WTC11 (cell line): ENCODE measurements at places on chromosomes 12 and 14.

DNA sequence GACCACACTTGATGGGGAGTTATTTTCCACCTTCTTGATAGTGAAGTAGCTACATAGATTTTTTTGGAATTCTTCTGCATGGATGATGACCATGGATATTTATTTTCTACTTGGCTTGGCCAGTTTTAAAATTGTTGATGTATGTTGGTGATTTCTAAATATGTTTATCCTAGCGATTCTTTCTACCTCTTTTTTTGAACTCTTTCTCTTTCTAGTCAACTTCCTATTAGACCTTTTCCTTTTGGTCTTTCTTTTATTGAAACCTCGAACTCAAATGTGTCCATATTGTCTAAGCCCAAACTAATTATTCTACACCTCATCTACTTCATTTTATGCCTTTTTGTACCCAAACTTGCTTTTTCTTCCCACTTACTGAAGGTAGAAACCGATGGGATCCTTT lies 37.0 kb downstream of the CCDC91 start:
- no peak overlapping the region for H3K4me3 ChIP-seq
- DNase-seq, result no peak
- no peaks in the 10 kb centered on the region for H3K27me3 ChIP-seq
- H3K4me1 ChIP-seq, result peaks cover 18% of the 10 kb centered on the region

- H3K4me3 ChIP-seq, result no peak overlapping the region
- peak overlapping the region; percentile 48; the same call in 1 of the 2 replicates for H3K27ac ChIP-seq
- peaks cover 37% of the 10 kb centered on the region for H3K4me1 ChIP-seq
- no peak for DNase-seq
- no peaks in the 10 kb centered on the region; the same call in 1 of the 2 replicates for H3K27me3 ChIP-seq
Observed at GRCh38 chr12:119147847-119148448, 30.8 kb upstream of the HSPB8 start.

- H3K27me3 ChIP-seq, result no peaks in the 10 kb centered on the region
- H3K36me3 ChIP-seq, result no peaks in the 10 kb centered on the region
- no peak overlapping the region for H3K4me3 ChIP-seq
- peaks cover 3% of the 10 kb centered on the region for H3K4me1 ChIP-seq
- no peak overlapping the region for H3K27ac ChIP-seq
- DNase-seq, result peak; percentile 72
Observed at GRCh38 chr14:64801800-64802199, 77.9 kb downstream of the SPTB start.

- H3K27me3 ChIP-seq, result peaks cover 2% of the 10 kb centered on the region
- no peak overlapping the region for H3K27ac ChIP-seq
- no peaks in the 10 kb centered on the region for H3K36me3 ChIP-seq
- DNase-seq, result no peak
- no peak overlapping the region for H3K4me3 ChIP-seq
Observed at GRCh38 chr12:112861284-112861683, 45.5 kb upstream of the OAS1 start.

DNA sequence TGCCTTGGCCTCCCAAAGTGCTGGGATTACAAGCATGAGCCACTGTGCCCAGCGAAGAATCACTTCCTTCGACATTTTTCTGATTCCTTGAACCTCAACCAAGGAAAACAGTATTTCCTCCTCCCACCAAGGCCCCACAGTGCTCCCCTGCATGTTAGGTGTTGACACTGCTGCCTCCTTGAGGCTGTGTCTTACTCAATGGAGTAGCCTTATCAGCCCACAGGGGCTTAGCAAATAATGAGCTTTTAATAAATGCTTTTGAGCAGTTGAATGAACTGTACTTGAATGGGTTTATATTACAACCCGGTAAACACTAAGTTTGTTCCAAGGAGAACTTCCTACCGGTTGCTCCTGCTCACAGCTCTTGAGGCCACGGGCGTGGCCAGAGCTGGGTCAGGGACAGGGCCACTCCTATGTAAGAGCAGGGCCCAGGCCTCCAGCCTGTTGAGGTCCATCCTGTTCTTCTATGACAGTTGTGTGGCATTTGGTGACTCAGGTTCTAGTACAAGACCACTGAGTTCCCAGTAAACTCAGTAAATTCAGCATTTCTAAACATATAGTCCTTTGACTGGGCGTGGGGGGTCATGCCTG lies 36.8 kb upstream of the TUBA1A start:
- no peaks in the 10 kb centered on the region for H3K4me1 ChIP-seq
- DNase-seq, result no peak
- H3K27ac ChIP-seq, result 0 out of 2 replicates have a peak overlapping the region, but pooled peaks have one; percentile 14
- no peaks in the 10 kb centered on the region for H3K27me3 ChIP-seq

GRCh38 chr12:119783787-119784186 lies 93.3 kb downstream of the CIT start:
- no peak overlapping the region for H3K4me3 ChIP-seq
- no peaks in the 10 kb centered on the region for H3K27me3 ChIP-seq
- no peak for DNase-seq
- peaks cover 2% of the 10 kb centered on the region; the same call in 1 of the 2 replicates for H3K4me1 ChIP-seq
- peaks cover 57% of the 10 kb centered on the region for H3K36me3 ChIP-seq
- no peak overlapping the region for H3K27ac ChIP-seq

GRCh38 chr12:85568395-85569103 lies 267.7 kb downstream of the RASSF9 start:
- H3K4me3 ChIP-seq, result no peak overlapping the region
- no peaks in the 10 kb centered on the region for H3K36me3 ChIP-seq
- DNase-seq, result no peak
- peaks cover 3% of the 10 kb centered on the region; the same call in 1 of the 2 replicates for H3K4me1 ChIP-seq
